ENCODE measurements at places on chromosomes 12 and 14. TPM values are rescaled to one million over a fixed set of nuclear protein-coding genes. Genes with fewer than 3 reads are reported as not detected.

DNA sequence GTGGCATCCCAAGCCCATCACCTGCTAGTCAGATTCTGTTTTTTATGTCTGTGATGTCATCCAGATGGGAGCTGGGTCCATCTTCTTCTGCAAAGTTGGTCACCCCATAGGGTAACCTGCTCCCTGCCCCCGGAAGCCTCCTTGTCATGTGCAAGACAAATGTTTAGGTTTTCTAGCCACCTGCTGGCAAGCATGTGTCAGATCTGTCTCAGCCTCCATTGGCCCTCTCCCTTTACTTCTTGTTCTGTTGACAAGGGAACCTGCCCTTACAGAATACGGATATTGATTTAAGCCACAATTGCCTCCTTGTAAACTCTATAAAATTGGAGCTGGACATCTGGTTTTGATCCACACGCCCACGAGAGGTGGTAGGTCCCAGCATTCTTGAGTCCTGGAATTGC, 7.5 kb downstream of the NTF3 start:
- H3K27me3 ChIP-seq: peaks cover 45% of the 10 kb centered on the region
- H3K27ac ChIP-seq: no peak overlapping the region
- DNase-seq: peak; percentile 33
- H3K4me1 ChIP-seq: peaks cover 11% of the 10 kb centered on the region
- H3K4me3 ChIP-seq: no peak overlapping the region
- H3K36me3 ChIP-seq: no peaks in the 10 kb centered on the region

GRCh38 chr12:14689996-14690395, 6.4 kb downstream of the GUCY2C start:
- no peak overlapping the region for H3K27ac ChIP-seq
- H3K36me3 ChIP-seq: no peaks in the 10 kb centered on the region
- H3K4me3 ChIP-seq: no peak overlapping the region
- peaks cover 67% of the 10 kb centered on the region for H3K27me3 ChIP-seq

DNA sequence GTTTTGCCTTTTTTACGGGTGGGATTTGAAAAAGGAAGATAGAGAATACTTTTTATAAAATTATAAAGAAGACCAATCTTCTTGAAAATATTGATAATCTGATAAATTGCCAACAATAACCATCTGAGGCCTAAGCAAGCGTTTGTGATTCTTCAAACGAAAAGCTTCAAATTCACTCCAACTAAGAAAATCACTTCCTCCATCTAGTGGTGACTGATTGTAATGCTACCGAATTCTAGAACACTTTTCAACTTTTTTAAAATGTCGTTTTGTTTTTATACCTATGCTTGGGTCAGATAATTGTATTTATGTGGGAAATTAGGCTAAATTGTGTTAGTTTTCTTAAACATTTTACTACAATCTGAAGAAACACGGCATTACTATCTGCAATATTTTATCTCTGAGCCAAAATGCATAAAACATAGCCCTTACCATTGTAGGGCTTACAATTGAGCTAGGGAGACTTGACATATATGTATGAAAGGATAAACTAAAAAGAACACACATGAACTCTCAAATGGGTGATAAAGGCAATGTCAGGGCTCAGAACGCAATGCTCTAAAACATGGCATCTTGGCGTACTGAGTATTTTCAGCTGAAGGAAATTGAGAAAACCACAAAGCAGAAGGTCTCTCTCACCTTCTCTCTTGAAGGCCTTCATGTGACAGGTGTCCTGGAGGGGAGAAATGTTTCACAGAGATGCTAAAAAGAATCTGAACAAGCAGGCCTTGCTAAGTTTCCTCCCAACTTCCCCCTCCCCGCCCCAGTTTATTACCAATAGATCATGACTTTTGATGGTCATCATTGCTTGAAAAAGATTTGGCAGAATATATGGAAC, 36.8 kb upstream of the G2E3 start:
- peaks cover 9% of the 10 kb centered on the region for H3K4me1 ChIP-seq
- H3K27ac ChIP-seq: no peak overlapping the region
- DNase-seq: peak; percentile 76
- H3K4me3 ChIP-seq: no peak overlapping the region
- H3K27me3 ChIP-seq: no peaks in the 10 kb centered on the region

DNA sequence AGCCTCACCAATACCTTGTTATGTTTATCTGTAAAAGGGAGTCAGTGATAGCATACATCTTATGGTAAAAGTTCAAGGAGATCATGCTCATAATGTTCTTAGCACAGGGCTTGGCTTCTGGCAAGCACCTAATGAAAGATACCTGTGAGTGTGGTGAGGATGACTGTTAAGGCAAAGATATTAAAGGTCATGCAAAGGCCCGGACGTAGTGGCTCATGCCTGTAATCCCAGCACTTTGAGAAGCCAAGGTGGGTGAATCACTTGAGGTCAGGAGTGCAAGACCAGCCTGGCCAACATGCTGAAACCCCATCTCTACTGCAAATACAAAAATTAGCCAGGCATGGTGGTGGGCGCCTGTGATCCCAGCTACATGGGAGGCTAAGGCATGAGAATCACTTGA, 425.9 kb upstream of the TBX3 start:
- 0 out of 2 replicates have a peak, but pooled peaks cover 7% of the 10 kb centered on the region for H3K4me1 ChIP-seq
- no peak for DNase-seq
- no peak overlapping the region for H3K27ac ChIP-seq
- no peak overlapping the region for H3K4me3 ChIP-seq
- H3K36me3 ChIP-seq: no peaks in the 10 kb centered on the region

DNA sequence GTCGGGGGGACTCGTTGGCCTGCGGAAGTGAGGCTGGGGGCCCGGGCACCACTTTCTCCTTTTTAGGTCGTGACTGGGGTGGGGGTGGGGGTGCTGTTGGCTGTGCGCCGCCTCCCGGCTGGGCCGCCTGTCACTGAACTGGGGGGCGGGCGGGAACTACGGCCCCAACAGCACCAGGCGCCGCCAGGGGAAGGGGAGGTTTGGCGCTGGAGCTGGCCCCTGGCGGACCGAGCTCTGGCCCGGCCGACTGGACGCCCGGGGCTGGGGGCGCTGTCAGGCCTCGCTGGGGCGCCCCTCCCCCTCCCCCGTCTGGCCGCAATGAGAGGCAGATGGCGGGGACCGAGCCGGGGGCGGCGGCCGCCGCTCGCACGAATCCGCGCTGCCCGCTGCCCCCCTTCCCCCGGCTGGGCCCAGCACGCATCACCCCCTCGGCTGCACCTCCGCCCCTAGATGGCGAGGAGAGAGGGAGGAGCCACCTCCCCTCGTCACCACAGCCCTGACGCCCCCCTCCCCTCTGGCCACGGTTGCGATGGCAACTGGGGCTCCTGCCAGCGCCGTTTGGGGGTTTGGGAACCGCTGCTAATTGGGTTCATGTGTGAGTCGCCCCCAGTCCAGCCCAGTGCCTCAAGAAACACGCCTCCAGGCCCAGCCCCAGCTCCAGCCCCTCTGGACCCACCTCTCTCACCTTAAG, 723 bp downstream of the NFATC4 start:
- peak overlapping the region; percentile 97 for H3K4me3 ChIP-seq
- peaks cover 18% of the 10 kb centered on the region for H3K27me3 ChIP-seq
- peak; percentile 87 for DNase-seq
- no peaks in the 10 kb centered on the region for H3K36me3 ChIP-seq

DNA sequence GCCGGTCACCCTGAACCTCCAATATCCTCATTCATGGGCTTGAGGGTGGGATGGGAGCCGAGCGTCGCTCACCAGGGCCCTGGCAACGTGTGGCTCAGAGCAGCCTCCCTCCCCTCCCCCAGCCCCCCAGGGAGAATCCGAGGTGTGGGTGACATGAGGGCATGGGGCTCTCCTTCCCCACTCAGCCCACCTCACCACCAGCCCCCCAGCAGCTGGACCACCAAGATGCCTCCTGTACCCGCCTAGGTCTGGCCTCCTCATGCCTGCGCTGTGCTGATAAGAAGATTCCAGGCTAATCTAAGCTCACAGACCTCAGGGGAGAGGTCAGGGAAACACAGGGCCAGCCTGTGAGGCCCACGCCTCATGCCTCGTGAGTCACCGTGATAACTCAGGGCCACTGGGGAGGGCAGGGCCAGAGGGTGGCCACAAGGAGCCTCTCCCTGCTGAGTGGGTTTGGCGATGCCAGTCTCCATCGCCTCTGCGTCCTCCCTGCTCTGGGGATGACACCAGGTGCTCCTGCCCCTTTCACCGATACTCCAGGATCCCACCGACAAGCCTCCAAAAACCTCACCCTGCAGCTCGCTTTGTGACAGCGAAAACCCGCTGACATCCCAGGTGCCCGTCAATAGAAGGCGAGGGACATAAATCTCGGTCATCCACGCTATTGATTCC, 56.9 kb downstream of the TESC start:
- no peaks in the 10 kb centered on the region for H3K4me1 ChIP-seq
- DNase-seq: no peak
- H3K27me3 ChIP-seq: no peaks in the 10 kb centered on the region
- no peaks in the 10 kb centered on the region for H3K36me3 ChIP-seq
- no peak overlapping the region for H3K4me3 ChIP-seq

DNA sequence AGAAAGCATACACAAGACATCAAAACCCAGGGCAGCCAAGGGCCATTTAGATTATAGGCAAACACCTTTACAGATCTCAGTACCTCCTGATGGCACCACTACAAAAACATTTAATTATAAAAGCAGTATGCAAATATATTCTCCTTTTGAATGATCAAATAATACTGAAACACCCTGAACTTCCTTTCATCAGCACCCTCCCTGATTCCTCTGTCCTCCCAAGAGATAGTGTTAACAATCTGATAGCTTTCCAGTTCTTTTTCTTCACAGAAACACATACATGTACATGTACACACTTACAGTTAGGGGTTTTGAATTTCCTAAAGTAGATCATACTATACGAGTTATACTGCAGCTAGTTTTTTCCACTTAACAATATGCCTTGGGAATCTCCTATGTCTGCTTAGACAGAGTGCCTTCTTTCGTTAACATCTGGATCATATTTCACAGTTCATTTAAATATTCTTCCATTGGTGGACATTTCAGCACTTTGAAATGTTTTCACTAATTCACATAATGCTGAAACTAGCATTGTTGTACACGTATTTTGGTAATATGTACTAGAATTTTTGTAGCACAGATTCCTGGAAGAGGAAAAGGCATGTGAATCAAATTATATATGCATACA, 35.2 kb downstream of the TDG start:
- H3K4me1 ChIP-seq: 0 out of 2 replicates have a peak, but pooled peaks cover 4% of the 10 kb centered on the region
- no peak overlapping the region for H3K27ac ChIP-seq
- DNase-seq: no peak
- H3K4me3 ChIP-seq: no peak overlapping the region
- H3K36me3 ChIP-seq: no peaks in the 10 kb centered on the region

- no peaks in the 10 kb centered on the region for H3K27me3 ChIP-seq
- H3K4me1 ChIP-seq: no peaks in the 10 kb centered on the region
- no peak overlapping the region for H3K4me3 ChIP-seq
- no peak for DNase-seq
- H3K27ac ChIP-seq: no peak overlapping the region
- H3K36me3 ChIP-seq: no peaks in the 10 kb centered on the region
Measured at GRCh38 chr14:34701808-34702207, 12.6 kb downstream of the CFL2 start.

GRCh38 chr14:21066882-21067502, 3.1 kb upstream of the ARHGEF40 start:
- H3K4me3 ChIP-seq: no peak overlapping the region
- no peak overlapping the region for H3K27ac ChIP-seq
- DNase-seq: peak; percentile 49
- H3K36me3 ChIP-seq: no peaks in the 10 kb centered on the region
- H3K4me1 ChIP-seq: peaks cover 4% of the 10 kb centered on the region

DNA sequence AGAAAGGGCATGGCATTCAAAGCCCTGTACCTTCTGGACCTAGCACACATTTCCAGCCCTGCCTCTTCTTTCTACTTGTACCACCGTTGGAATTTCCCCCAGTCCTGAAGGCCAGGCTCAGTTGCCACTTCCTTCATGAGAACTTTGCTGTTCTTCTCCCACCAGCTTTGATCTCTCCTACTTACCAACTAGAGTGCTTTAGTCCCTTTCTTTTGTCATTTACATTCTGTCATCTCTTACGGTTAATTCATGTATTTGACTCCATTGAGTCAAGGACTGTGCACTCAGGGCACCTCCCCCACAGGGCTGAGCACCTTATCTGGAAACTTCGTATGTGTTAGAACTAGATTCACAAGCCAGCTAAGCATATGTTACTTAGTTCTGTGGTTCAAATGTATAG, 26.3 kb downstream of the BICDL1 start:
- no peaks in the 10 kb centered on the region for H3K36me3 ChIP-seq
- no peaks in the 10 kb centered on the region for H3K27me3 ChIP-seq
- H3K4me1 ChIP-seq: no peaks in the 10 kb centered on the region
- H3K27ac ChIP-seq: no peak overlapping the region
- DNase-seq: no peak

DNA sequence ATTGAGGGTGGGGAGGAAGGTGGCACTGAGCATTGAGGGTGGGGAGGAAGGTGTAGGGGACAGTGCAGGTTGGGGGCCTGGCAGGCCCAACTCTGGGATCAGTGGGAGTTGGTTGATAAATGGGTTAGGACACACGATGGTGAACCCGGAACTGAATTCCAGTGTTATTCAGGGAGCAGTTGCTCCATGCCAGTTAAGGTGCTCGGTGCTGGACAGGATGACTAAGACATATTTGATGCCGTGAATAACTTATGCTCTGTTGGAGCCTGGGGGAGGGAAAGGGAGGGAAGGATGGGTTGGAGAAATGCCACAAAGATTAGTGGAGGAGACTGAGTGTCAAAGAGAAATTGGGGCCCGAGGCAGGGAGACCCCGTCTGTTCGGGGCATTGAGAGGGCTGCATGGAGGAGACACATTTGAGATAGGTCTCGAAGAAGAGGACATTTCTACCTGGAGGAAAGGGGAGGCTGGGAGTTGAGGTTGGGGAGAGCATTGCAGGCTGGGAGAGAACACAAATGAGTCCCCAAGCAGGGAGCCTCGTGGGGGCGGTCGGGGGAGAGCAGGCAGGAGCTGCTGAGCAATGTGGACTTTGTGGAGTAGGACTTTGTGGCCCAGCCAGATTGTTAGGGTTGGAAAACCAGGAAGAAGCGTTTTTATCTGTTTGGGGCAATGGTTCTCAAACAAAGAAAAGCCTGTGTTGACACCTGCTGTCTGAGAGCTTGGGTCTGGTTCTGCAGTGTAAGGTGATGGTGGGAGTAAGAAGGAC, 65.3 kb downstream of the IQSEC3 start:
- H3K27ac ChIP-seq: no peak overlapping the region
- no peak for DNase-seq
- no peak overlapping the region for H3K4me3 ChIP-seq
- no peaks in the 10 kb centered on the region for H3K36me3 ChIP-seq
- no peaks in the 10 kb centered on the region for H3K27me3 ChIP-seq

DNA sequence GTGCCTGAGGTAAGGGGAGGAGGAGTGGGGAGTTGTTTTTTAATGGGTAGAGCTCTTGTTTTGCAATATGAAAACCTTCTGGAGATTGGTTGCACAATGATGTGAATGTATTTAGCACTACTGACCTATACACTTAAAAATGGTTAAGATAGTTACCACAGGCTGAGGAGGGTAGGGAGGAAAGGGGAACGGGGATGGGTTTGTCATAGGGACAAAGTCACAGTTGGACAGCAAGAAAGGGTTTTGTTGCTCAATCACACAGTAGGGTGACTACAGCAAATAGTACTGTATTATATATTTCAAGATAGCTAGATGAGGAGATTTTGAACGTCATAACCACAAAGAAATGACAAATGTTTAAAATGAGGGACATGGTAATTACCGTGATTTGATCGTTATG, 1562.4 kb downstream of the AACS start:
- no peak overlapping the region for H3K4me3 ChIP-seq
- H3K36me3 ChIP-seq: no peaks in the 10 kb centered on the region
- DNase-seq: no peak

Gene ATL1
- 7.0 TPM for total RNA-seq

Gene TGFB3
- total RNA-seq: 0.17 TPM

Gene TSPAN11
- 3.6 TPM for total RNA-seq

Gene PLXNC1
- total RNA-seq: 6.5 TPM

Gene KCNJ8
- total RNA-seq: 2.3 TPM

Gene KRT77
- total RNA-seq: not detected

Gene ARHGAP9
- 4.6 TPM for total RNA-seq
